ENCODE measurements at places on chromosomes 12 and 14. TPM values are rescaled to one million over a fixed set of nuclear protein-coding genes. Genes with fewer than 3 reads are reported as not detected.

Gene ATG101
- total RNA-seq: 89.2 TPM

Gene EEF1AKMT3
- total RNA-seq: 6.6 TPM

Gene DACT1
- total RNA-seq: 13.6 TPM

Gene SLC39A5
- total RNA-seq: not detected

Gene ESRRB
- not detected for total RNA-seq

Gene DAO
- total RNA-seq: not detected

Gene UBE3B
- total RNA-seq: 28.1 TPM

Gene PAX9
- not detected for total RNA-seq

Gene IGFBP6
- 2,626 TPM for total RNA-seq

Gene AMIGO2
- 3.7 TPM for total RNA-seq

Gene PLEK2
- 2.8 TPM for total RNA-seq

Gene SIX6
- not detected for total RNA-seq

Gene TTC9
- total RNA-seq: 0.45 TPM

Gene INHBC
- not detected for total RNA-seq

Gene NRXN3
- total RNA-seq: 0.18 TPM

Gene TCTN2
- 18.5 TPM for total RNA-seq

Gene SYCP3
- total RNA-seq: 0.18 TPM

Gene FGD4
- 55.6 TPM for total RNA-seq

Gene SUDS3
- total RNA-seq: 36.4 TPM

Gene OVCH1
- total RNA-seq: 0.27 TPM

Gene LRIG3
- 88.8 TPM for total RNA-seq

Gene PTPRO
- 0.57 TPM for total RNA-seq

Gene WIF1
- total RNA-seq: under 0.01 TPM

Gene KRT1
- total RNA-seq: not detected

Gene ASPG
- total RNA-seq: not detected

Gene EDDM3A
- total RNA-seq: not detected

Gene ACOT6
- not detected for total RNA-seq

Gene FAM181A
- total RNA-seq: not detected

Gene ZNF641
- 6.3 TPM for total RNA-seq

Gene LRRC9
- total RNA-seq: not detected

Gene MYH6
- total RNA-seq: not detected

Gene BCL11B
- 0.09 TPM for total RNA-seq

Gene TEP1
- total RNA-seq: 17.8 TPM

Gene ZC2HC1C
- total RNA-seq: 1.6 TPM

Gene LGALS3
- total RNA-seq: 83.3 TPM

Gene PRB2
- total RNA-seq: not detected

Gene HCAR2
- total RNA-seq: not detected

Gene SART3
- 105 TPM for total RNA-seq

Gene MSI1
- not detected for total RNA-seq

Gene SRSF9
- total RNA-seq: 104 TPM

Gene OTX2
- not detected for total RNA-seq

Gene MYF6
- total RNA-seq: not detected

Gene MTERF2
- total RNA-seq: 5.2 TPM

Gene RTL1
- not detected for total RNA-seq

Gene MNAT1
- total RNA-seq: 71.2 TPM

Gene TEX52
- total RNA-seq: not detected

Gene RASSF9
- 8.5 TPM for total RNA-seq

Gene KRT2
- total RNA-seq: not detected

Gene FOXM1
- 19.3 TPM for total RNA-seq

Gene CD69
- not detected for total RNA-seq

Gene CDC42BPB
- total RNA-seq: 78.4 TPM

Gene DBX2
- total RNA-seq: 0.08 TPM

Gene AP4S1
- 7.9 TPM for total RNA-seq

Gene B3GNT4
- total RNA-seq: not detected

Gene HOXC9
- 0.65 TPM for total RNA-seq

Gene OR10AD1
- not detected for total RNA-seq

Gene RESF1
- total RNA-seq: 46.4 TPM
